Kidney tubule cell (primary cell): ENCODE measurements at places on chromosomes 1 and 21.
A peak's percentile ranks its signal among the peaks of the same experiment; 100 is the strongest.

DNA sequence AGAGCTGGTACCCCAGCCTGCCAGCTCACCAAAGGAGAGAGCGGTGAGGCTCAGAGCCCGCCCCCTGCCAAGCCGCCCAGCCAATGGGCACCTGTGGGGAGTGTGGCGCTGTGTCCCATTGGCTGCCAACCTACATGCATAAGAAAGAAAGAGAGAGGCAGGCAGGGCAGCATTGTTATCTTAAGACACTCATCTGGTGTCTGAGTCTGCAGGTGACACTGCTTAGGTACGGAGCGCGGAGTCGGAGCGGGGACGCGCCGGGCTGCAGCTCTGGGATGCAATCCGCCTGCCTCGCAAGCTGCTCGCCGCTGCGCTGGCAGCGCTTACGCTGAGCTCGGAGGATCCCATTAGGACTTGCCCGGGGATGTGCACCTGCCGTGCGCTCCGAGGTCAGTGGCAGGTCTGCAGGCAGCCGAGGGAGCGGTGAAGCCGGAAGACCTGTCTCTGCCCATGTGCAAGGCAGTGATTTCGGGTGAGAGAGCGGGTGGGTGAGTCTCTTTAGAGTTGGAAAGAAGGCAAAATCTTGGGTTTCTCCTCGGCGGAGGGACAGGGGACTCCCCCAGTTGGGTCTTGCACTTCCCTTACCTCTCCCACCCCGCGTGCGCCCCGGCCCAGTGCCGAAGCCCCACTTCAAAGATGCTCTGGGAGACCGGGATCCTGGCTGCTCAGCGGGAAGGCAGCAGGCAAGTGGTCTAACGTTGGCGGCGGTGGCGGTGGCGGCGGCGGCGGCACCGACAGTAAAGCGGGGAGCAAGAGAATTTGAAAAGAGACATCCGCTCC is at the start of gene BRINP2:
Gene BRINP2 (plus strand): TSS at position 203 of the 780 bp plus-strand sequence. CDS start 58,919 bp downstream, outside the sequence.
- peak; percentile 80 for DNase-seq

DNA sequence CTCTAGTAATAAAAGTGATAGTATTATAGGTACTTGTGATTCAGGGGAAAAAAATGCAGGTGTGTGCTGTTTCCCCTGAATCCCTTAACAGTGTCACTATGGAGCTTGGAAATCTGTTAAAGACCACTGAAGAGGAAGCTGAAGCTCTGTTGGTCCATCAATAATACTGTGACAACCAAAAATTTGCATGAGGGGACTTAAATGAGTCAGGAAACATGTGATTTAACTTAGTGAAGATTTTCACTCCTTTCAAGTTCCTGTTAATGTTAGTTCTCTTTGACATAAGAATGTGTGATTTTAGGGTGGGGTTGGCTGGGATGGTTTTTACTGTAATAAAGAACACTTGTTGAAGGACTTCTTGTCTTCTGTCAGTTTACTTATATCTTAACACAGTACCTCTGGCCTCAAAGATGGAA is 32.0 kb downstream of the VANGL2 start:
- DNase-seq: peak; percentile 23

GRCh38 chr1:23594927-23595353 is 35.6 kb upstream of the ID3 start:
- DNase-seq: peak; percentile 67

DNA sequence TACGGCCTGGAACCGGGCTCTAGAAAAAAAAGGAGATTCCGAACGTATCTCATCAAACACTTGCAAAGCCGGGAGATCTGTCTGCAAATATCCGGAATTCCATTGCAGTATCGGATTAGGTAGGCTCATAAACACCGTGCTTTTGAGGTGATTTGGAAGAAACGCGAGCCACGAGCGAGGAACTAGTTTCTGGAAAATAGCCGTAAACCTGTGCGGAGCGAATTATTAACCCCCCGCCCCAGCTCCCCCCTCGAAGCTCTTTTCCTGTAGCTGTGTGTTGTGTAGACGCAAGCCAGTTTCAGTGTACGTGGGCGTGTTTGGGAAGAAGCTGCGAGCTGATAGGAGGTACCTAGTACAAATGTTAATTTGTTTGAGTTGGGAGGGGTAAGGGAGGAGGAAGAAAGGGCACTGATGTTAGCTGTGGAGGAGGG is 1.1 kb downstream of the RALGPS2 start:
- peak; percentile 97 for DNase-seq

DNA sequence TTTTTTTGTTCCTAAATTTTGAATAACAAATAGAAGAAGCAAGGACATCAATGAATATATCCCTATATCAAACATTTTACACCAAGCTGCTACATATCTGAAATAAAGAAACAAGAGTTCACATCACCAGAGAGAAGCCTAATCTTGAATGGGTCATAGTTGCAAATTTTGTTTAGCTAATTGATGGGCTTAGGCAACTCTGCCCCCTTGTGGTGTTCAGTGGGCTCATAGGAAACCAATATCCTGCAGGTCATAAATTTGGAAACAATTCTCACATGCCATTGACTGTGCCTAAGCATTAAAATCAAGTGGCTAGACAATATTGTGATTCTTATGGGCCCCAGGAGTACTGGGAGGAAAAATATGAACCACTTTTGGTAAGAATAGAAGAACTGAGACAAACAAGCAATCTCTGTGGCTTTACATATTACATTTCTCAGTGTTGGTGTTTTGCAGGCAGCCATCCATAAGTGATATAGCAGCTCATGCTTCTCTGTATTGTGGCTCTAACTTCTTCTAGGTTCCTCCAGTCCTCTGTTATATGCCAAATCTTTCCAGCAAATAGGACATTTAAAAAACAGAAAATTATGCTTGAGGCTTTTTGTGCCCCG is 1262.8 kb upstream of the PRMT6 start:
- peak; percentile 50 for DNase-seq

GRCh38 chr1:185594786-185595410 is 139.3 kb upstream of the HMCN1 start:
- DNase-seq: no peak

DNA sequence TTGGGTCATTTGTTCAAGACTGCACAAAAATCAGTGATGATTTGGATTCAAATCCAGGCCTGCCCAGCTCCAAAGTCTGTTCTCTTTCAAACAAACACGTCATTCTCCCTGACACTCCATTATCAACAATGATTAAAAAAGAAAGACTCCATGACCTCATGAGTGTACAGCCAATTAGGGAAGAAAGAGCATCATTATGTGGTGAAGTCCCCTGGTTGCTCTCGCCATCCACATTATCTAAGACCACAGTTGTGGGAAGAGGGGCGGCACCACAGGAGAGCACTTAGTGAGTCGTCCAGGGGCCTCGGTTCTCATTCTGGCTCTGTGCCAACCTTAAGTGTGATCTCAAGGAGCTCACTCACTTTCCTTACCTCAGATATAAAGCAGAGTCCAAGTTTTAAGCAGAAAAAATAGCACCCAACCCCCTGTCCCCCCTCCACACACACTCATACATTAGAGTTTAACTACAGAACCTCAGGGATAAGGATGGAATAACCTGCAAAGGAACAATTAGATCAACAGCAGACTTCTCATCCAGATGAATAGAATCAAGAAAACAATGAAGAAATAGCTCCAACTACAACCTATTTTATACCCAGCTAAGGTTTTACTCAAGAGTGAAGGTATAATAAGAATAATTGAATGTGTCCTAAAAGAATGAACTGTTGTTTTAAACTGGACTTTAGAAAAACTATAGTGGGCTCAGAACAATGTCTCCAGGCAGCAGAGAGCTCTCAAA is 47.8 kb downstream of the COL6A1 start:
- DNase-seq: no peak
